ENCODE measurements at places on chromosomes 7 and 10. TPM values are rescaled to one million over a fixed set of nuclear protein-coding genes. Genes with fewer than 3 reads are reported as not detected.

Gene SLC39A12
- total RNA-seq = not detected

Gene WAC
- 107 TPM for total RNA-seq

Gene SPDYE9
- total RNA-seq = not detected

Gene DENND2A
- total RNA-seq = 5.1 TPM

Gene HMX3
- total RNA-seq = not detected

Gene OR13A1
- not detected for total RNA-seq

DNA sequence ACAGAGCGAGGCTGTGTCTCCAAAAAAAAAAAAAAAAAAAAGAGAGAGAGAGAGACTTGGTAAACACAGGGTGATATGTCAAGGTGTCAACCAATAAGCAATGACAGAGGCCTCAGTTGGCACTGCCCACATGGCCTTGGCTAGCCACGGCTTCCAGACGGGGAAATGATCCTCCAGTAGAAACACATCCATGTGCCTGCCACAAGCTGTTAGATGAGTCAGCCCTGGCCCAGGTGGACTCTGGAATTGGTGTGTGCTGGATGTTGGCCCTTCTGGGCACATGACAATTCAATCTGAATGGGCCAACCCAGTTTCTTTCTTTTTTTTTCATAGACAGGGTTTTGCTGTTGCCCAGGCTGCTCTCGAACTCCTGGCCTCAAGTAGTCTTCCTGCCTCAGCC, 13.7 kb downstream of the RFC2 start:
- DNase-seq = no peak

- DNase-seq = no peak
Observed at GRCh38 chr10:98339799-98340198, 71.8 kb upstream of the LOXL4 start.

- DNase-seq = no peak
Observed at GRCh38 chr10:46231087-46231486, 55.7 kb upstream of the ANTXRL start.

GRCh38 chr10:2985729-2986232, 81.6 kb upstream of the PFKP start:
- DNase-seq = no peak

GRCh38 chr7:135353832-135354231, 120.2 kb downstream of the STRA8 start:
- DNase-seq = no peak

Data from suprapubic skin (tissue), 4 donors.